RWPE1 (cell line): ENCODE measurements at places on chromosomes 6 and 20.

- no peak for DNase-seq
Observed at GRCh38 chr6:79878142-79878748, 69.1 kb downstream of the ELOVL4 start.

- no peak for DNase-seq
Observed at GRCh38 chr6:89027756-89028155, 52.8 kb upstream of the PNRC1 start.

GRCh38 chr6:169849396-169849795 lies 98.0 kb downstream of the ERMARD start:
- DNase-seq: no peak

DNA sequence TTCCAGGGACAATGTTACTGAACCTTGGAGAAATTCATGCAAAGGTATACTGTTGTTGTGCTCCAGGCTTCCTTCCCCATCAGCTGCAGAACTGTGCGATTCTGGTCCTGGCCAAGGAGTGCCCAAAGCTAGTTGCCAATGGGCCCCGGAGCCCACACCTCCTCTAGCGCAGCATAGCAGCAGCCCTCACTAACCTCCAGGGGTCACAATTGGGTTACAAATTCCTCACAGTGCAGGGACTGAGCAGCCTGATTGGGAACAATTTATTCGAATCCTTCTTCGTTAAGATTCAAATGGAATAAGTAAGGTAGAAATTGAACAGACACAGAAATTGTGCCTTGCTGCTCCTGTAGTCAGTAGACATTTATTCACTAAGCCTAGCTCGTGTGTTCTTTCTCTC lies 284.9 kb downstream of the PRKN start:
- DNase-seq: no peak

DNA sequence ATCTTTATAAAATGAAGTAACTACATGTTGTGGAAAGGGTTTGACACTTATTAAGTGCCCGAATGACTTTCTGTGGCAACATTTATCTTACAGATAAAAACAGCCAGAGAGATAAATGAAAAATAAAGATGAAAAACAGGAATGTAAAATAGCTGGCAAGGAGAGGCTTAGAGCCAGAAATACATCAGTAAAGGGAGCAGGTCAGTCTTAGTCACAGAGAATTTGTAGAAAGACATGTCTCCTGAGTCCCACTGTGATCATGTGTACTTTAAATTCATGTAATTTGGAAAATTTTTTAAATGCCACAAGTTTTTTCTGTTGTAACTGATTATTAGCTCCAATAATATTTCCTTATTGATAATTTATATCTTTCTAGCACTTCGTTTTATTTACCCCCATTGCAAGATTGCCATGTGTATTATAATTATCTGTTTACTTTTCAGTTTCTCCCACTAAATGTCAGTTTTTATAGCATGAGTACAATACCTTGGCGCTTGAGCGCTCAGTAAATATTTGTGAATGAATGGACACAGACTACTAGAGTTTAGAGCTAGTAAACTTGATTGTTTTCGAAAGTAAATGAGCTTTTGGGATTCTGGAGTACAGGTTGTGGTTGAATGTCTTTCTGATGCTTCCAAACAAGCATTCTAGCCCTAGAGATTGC lies 15.2 kb downstream of the TAB2 start:
- no peak for DNase-seq

- DNase-seq: no peak
Observed at GRCh38 chr6:155604991-155605390, 149.4 kb upstream of the NOX3 start.

DNA sequence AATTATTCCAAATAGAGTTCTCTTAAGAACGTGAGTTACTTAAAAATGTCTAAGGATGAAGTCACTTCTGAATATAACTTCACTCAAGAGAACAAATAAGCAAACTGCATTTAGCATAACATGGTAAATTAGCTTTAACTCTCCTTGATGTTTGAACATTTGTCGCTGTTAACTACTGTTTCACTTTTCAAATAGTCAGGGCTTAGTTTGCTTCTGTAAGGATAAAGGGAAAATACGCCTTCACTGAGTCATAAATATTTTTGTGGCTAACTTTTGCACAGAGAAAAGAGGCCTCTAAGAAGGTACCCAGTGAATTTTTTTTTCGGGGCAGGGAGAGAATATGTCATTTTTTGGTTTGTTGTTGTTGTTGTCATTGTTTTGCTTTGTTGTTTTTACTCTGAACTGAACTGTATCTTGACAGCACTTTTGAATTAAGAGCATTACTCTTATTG lies 8.1 kb downstream of the PTPN1 start:
- DNase-seq: peak; percentile 56

GRCh38 chr6:116307001-116307400 lies 27.3 kb upstream of the TSPYL1 start:
- DNase-seq: no peak

DNA sequence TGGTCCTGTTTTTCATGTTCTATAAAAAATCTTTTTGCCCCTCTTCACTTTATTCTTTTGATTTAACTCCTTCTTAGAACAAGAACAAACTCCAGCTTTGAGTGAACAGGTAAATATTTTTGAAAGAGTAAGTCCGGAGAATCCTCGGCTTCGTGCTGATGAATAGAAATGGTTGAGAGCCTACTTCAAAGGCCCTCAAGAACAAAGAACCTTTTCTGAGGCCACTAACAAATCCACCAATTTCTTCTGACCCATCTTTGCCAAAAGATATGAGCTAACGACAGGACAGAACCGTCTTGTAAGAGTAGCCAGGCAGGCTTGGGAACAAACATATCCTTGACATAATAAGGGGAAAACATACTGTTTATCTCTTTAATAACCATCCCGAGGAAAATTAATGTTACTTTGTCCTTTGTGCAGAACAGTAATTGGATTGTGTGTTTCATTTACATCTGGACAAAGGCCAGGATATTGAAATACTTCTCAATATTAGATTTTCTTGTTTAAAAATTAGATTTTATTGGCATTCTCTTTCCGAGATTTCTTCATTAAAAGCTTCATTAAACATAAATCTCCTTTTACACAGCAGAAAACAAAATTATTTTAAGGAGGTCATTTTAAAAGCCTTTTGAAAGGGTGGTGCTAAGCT lies 52.9 kb downstream of the NOX3 start:
- DNase-seq: no peak

DNA sequence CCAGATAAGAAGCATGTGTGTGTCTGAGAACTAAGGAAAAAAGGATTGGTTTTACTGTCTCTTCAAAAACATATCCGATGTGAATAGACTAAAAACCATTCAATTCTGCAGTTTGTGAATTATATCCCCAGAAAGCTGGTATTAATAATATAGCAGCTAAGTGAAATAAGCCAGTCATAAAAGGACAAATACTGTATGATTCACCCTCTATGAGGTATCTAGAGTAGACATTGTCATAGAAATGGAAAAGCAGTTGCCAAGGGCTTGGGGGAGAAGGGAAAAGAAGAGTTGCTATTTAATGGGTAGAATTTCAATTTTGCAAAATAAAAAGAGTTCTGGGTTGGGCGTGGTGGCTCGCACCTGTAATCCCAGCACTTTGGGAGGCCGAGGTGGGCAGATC lies 137.5 kb downstream of the ATXN1 start:
- no peak for DNase-seq

DNA sequence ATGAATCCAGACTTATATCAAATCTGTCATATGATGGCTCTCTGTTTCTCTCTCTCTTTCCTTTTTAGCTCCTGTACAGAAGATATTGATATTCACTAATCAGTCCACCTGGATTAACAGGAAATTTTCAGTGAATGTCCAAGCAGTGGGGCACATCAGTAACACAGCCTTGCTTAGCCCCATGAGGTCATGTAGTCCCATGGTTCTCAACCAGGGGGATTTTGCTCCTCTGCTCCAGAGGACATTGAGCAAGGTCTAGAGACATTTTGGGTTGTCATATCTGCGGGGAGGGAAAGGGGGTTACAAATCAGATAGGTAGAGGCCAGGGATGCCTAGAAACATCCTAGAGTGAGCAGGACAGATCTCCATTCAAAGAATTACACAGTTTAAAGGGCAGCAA lies 810 bp downstream of the GSTA1 start:
- no peak for DNase-seq

- no peak for DNase-seq
Observed at GRCh38 chr20:62927128-62927705, 912 bp upstream of the DIDO1 start.

- peak; percentile 36 for DNase-seq
Observed at GRCh38 chr6:16669227-16669626, 92.0 kb downstream of the ATXN1 start.

DNA sequence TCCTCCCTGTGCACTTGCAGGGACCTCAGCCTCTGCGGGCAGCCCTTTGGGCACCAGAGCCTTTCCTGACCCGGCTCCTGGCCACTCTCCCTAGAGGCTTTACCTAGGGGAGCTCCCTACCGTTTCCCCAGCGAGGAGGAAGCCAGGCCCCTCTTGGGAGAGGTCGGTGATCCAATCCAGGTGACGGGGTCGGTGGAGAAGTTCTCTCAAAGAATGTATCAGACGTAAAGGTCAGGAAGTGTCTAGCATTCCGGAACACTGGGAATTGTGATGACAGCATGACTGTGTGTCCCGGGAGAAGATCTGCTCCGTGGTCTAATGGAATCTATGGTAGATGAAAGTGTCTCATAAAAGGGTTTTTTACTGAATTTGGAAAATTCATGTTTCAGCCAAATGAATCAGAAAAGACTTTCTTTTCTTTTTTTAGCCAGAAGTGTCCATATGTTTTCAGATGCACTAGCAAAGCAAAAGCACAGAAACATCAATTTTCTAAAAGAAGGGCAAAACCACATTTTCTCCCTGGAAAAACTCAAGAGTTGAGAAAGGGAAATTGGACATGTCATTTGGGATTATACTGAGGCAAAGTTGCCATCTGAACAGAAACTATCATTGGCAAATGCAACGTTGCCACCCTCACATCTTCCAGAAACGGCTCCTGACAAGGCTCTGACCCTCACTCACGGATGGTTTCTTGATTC lies 289.4 kb downstream of the THBS2 start:
- no peak for DNase-seq

- no peak for DNase-seq
Observed at GRCh38 chr6:47817749-47818148, 35.9 kb downstream of the OPN5 start.

DNA sequence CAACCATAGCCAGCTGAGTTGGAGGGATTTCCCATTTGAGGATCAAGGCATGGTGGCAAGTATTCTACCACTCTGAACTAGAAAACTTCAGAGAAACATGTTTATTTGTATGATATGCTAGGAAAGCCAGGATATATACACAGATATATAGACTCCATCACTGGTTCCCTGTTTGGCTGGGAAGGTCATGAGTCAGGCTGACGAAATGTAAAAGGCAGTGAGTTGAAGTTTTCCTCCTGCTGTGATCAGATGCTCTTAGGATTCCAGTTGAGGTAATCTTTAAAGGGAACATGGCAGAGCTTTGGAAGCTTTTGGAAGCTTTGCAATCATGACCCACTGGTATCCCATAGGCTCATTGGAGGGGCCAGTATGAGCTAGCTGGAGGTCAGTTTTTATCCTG lies 1369.1 kb downstream of the EPHA7 start:
- DNase-seq: no peak

- DNase-seq: peak; percentile 95
Observed at GRCh38 chr20:50192364-50193198, 2.0 kb downstream of the CEBPB start.

DNA sequence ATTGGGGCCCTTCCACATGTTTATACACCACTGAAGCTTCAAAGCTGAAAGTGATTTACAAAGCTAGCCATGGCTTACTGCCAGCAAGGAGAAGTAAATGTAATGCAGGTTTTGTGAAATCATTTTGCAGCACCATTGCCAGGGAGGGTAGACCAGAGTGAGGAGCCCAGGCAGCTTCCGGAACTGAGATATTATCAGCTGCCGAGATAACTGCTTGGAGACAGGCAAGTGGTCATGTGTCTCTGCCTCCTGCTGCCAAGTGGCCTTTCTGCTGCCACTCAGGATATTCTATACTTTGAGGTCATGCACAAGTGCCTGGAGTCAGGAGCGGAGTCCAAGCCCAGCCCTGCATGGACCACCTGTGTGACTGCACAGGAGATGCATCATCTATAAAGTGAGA lies 160.2 kb downstream of the SYNDIG1 start:
- DNase-seq: no peak

DNA sequence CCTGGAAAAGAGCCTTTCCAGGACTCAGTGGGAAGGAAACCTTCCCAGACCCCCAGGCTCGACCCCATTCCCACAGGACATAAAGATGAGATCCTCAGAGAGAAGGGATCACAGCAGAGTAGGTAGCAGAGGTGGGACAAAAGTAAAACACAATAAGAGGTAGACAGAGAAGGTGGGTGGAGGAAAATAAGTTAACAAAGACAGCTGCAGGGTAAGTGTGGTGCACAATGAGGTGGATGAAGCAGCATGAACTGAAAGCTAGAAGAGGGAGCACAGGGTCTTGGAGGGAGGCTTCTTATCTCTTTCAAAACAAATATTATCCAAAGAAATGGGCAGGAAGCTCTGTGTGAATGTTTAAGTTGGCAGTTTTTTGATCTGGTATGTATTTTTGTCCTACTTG lies 14.0 kb upstream of the MAP7 start:
- DNase-seq: no peak

DNA sequence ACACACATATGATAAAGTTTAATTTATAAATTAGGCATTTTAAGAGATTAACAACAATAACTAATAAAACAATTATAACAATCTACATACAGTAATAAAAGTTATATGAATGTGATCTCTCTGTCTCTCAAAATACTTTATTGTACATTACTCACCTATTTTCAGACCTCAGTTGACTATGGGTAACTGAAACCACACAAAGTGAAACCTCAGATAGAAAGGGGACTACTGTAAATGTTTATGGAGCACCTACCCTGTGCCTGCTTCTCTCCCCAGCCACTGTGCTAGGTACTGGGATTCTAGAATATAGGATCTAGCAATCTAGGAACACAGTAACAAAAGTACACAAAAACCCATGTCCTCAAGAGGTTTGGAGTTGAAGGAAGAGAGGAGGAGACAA lies 63.4 kb upstream of the BTN3A2 start:
- no peak for DNase-seq

GRCh38 chr6:47633141-47633540 lies 65.2 kb upstream of the ADGRF4 start:
- DNase-seq: peak; percentile 24
